ENCODE measurements at places on chromosomes 1 and 21. TPM values are rescaled to one million over a fixed set of nuclear protein-coding genes. Genes with fewer than 3 reads are reported as not detected.

CCDC30 gene
- 0.60 TPM for total RNA-seq

NTMT2 gene
- not detected for total RNA-seq

BMP8B gene
- 0.51 TPM for total RNA-seq

GBP6 gene
- 0.61 TPM for total RNA-seq

ZNF683 gene
- 1.3 TPM for total RNA-seq

NUDT4B gene
- total RNA-seq: not detected

KLHDC9 gene
- total RNA-seq: 0.43 TPM

HDGF gene
- 235 TPM for total RNA-seq

FCGR1A gene
- total RNA-seq: not detected

NEK2 gene
- total RNA-seq: 29.9 TPM

ASPM gene
- total RNA-seq: 37.1 TPM

HAO2 gene
- not detected for total RNA-seq

TNFSF4 gene
- 1.5 TPM for total RNA-seq

ANGPTL3 gene
- total RNA-seq: not detected

MX1 gene
- total RNA-seq: 40.0 TPM

PEAR1 gene
- not detected for total RNA-seq

MYOG gene
- total RNA-seq: not detected

LCE2B gene
- total RNA-seq: not detected

OR6N1 gene
- not detected for total RNA-seq

S100A13 gene
- total RNA-seq: 8.1 TPM

FOXO6 gene
- 0.49 TPM for total RNA-seq

E2F2 gene
- 23.7 TPM for total RNA-seq

SLC44A5 gene
- total RNA-seq: 0.11 TPM

TFAP2E gene
- 0.58 TPM for total RNA-seq

HCN3 gene
- 1.5 TPM for total RNA-seq
